ENCODE measurements at places on chromosomes 3 and 15.

- no peak for DNase-seq
These were observed 170.7 kb downstream of the TIGIT start for GRCh38 chr3:114464548-114464947.

GRCh38 chr15:33963831-33964664 lies 4.2 kb upstream of the CHRM5 start:
- peak; percentile 9 for DNase-seq

GRCh38 chr15:101773496-101774100 lies 29.7 kb upstream of the OR4F6 start:
- DNase-seq, result no peak

DNA sequence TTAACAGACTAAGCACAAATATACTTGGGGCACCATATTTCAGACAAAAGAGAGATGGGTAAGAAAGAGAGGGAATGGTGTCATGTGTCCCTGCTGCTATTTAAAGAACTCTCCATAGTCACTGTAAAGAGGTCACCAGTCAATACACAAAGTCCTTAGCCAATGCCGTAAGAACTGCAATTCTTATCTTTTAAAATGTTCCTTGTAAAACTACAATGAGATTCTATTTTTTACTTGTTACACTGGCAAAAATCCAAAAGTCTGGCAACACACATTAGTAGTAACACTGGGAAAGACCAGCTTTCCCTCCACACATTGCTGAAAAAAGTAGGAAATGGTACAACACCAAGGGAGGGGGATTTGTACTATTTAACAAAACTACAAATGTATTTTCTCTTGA lies 189.4 kb downstream of the TBC1D5 start:
- no peak for DNase-seq

DNA sequence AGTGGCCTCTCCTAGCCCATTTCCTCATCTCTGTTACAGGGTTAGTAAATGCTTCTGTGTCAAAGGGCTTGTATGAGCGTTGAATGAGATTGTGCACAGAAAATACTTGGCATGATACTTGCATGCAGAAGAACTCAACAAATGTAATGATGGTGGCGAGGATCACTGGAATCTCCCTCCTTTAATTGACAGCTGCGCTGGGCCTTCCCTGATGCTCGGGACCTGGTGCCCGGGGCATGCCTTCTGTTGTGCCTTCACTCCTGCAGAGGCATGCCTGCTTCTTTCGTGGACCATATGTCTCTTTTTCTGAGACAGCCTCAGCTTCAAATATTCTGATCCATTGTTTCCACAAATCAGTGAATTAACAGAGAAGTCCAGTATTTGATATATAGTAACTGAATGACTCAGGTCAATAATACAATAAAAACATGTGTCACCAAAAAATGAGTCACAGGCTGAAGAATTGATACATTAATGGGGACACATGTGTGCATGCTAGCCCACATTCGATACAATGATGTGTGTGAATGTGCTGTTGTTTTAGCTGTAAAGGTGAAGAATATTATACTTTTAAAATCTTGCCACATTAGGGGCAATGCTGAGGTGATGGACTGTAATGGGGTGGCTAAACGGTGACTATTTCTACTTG lies 243.3 kb upstream of the TBL1XR1 start:
- peak; percentile 54 for DNase-seq

DNA sequence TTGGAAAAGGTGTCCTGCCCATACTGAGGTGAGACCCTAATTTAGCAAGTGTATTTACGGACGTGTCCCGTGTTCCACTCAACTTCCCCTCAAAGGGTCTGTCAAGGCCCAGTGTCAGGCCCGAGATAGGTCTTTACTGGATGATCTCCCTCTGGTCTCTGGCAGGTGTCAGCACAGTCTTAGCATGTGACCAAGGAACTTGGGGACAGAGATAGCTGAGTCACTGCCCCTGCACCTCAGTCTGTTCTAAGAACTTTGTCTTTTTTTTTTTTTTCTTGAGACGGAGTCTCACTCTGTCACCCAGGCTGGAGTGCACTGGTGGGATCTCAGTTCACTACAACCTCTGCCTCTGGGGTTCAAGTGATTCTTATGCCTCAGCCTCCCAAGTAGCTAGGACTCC lies 32.1 kb upstream of the ALPK3 start:
- no peak for DNase-seq

DNA sequence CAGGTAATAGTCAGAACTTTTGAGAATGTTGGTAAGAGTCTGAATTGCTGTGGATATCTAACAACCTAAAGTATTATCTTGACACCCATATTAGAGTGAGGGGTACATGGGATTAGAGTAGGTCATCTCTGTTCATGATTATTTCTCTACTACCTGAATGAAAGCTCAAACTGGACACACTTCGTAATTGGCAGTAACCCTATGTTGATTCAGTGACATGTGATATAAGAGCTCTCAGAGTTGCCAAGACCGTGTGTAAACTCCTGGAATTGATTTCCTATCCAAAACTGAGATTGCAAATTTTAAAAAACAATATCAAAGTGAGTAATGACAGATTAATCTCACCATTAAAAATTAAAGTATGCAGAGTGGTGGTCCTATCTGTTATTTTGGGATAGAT lies 214.8 kb upstream of the ARHGEF26 start:
- no peak for DNase-seq

DNA sequence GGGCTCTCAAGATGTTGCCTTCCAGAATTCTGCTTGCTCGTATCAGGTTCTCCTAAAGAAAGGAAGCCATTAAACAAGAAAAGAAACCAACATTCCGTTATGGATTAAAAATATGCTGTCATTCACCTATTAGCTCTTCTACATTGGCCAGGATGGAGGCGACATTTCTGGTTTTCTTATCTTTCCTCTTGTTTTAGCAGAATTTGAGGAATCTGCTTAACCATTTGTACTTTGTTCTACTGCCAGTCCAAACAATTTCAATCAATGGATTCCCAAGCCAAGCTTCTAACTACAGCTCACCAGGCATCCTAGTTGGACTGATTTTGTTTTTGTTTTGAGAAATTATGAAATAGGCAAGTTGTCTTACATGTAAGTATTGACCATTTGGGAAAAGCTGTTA lies 164.6 kb upstream of the TSC22D2 start:
- no peak for DNase-seq

- DNase-seq, result no peak
These were observed 471.1 kb downstream of the SHQ1 start for GRCh38 chr3:72376956-72377710.

DNA sequence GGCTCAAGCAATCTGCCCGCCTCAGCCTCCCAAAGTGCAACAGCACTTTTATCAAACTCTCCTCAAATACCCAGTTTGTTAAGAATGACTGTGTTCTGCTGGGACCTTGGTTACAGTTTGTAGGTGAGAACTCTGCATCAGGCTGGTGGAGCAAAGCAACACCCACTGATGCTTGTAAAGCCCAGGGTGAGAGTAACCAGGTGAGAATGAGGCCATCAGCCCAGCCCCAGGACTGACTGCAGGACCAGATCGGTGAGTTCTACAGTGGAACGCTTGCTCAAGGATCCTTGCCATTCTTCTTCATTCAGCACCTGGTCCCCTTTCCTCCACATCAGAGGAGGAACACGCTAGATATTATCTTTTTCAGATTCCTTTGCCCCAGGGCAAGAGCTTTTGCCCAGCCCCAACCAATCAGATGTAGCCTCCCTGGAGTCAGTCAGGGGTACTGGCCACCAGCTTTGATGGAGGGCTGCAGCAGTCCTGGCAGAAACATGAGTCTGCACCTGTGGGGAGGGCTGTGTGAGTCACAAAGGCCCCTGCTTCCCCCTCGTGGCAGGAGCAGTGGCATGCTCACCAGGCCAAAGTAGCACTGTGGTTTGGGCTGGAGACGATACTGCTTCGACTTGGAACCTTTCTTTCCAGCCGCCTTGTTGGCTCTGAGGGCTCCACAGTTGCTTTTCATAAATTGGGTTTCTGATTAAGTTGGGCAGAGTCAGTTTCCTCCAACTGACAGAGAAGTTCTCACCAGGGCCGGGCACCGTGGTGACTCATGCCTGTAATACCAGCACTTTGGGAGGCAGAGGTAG lies 3.5 kb upstream of the SHISA5 start:
- peak; percentile 70 for DNase-seq

GRCh38 chr3:120357807-120358206 lies 8.7 kb upstream of the LRRC58 start:
- no peak for DNase-seq

- DNase-seq, result peak; percentile 36
These were observed 11.3 kb upstream of the TMEM115 start for GRCh38 chr3:50370594-50370993.

DNA sequence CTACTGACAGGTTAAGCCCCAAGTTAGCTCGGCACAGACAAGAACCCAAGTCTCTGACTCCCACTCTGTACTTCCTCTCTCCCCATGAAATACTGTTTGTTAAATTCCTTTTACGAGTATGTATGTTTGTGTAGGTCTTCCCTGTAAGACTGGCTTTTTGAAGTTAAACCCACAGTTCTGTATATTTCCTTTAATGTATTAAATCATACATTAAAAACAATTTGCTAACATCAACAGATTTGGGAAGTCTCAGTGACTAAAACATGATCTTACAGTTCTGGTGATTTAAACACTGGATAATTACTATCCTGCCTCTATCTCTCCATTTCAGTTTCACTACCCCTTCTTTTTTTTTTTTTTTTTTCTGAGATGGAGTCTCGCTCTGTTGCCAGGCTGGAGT lies 4.4 kb downstream of the CMTM6 start:
- DNase-seq, result no peak

GRCh38 chr15:42065033-42065432 lies 29.3 kb downstream of the PLA2G4D start:
- DNase-seq, result no peak

DNA sequence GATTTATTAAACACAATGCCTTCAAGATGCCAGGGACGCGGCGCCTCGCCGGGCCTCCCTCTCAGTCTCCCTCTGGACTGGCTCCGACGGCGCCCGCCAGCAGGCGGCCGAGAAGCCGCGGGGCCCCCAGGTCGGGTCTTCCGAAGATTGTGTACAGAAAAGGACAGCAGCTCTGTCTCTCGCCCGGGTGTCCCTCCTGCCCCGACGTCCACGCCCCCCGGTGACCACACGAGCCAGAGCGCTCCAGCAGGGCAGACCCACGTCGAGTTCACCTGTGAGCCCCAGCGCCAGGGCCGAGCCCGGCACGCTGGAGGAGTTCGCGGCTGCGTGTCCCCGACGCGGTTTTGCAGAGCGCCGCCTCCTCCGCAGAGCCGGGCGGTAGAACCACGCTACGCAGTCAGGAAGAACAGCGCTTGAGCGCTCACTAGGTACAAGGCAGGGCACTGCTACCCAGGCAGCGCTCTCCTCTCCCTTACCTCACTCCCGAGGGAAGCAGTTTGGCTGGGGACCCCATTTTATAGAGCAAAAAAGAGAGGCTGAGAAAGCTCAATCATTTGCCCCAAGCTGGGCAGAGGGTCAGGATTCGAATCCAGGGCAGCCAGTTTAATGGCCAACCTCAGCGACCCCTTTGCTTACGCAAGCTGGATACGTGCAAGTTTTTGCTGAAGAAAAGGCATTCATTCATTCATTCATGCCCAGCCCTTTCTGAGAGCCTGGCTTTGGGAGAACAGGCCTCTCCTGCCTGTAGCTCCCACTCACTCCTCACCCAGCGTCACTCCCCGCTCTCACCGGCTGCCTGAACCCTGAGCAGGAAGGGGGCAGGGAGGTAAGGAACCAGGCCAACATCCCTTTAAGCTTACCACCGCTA lies 3.0 kb upstream of the TLE3 start:
- DNase-seq, result peak; percentile 60

DNA sequence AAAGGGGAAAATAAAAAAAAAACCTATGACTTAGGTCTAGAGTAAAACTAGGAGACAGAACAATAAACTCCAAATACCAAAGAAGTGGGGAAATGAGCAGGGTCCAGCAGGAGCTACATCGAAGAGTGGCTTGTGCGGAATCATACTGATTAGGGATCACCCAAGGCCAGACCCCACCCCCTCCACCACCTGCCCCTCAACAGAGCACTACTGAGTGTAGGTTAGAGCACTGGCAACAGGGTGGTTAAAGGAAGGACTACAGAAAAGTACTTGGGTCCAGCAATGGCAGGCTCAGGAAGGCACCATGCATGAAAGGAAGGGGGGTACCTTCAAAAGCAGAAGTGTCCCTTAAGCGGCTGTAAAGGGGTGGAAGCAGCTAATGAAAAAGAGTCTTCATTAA lies 96.2 kb downstream of the UBE3A start:
- no peak for DNase-seq

GRCh38 chr3:45441584-45442310 lies 53.4 kb downstream of the LARS2 start:
- DNase-seq, result peak; percentile 8

- peak; percentile 62 for DNase-seq
These were observed 110.1 kb upstream of the TGFBR2 start for GRCh38 chr3:30496066-30496966.

DNA sequence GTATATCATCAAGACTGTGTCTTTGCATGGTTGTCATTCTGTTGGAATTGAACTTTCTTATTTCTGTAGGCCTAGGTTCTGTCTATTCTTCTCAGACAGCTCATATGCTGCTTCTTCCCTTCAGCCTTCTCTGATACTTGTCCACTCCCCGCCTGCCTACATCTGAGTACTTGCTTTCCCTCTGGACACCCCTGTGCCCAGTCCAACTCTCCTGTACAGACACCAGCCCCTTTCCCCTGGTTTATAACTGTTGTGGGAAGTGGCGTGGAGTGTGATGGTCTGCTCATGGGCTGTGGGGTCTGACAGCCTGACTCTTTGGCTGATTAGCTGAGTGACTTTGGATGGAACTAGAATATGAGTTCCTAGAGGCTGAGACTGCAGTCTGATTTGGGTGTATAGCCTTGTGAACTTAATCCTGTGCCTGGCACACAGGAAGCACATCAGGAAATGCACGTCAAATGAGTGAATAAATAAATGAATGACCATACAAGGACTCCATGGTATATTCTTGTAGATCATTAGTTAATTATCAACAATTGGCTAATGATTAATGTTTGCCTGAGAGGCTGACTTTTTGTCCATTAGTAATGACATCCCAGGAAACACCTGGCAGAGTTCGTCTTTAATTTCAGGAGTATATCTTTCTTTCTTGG lies 11.8 kb downstream of the CACNA1D start:
- DNase-seq, result no peak

DNA sequence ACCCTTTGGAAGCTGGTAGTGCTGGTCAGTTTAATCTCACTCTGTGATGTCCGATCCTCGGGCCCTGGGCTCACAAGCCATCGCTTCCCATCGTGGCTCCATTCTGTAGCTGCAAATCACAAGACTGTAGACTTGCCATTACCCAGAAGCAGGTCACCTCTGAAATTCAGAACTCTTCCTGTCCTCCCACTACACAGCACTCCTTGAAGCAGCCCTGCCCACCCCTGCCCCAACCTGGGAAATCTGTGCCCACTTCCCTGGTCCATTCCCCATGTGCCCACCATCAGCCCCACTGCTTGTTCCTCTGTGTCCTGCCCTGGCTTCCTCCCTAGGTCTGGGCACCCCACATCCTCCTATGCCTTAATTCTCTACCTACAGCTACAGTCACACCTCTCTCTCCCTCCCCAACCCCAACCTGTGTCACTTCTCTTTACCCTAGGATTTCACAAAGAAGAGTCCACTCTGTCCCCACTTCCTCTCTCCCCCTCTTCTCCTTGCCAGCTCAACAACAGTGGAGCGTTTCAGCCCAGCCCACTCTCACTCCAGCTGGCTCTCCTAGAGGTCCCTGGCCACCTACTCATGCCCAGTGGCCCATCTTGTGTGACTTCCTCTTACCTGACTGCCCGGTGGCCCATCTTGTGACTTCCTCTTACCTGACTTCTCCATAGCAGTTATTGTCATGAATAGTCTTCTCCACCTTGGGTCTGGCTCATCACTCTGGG lies 8.3 kb downstream of the ZNF710 start:
- no peak for DNase-seq
